ENCODE measurements at places on chromosomes 2 and 18.

DNA sequence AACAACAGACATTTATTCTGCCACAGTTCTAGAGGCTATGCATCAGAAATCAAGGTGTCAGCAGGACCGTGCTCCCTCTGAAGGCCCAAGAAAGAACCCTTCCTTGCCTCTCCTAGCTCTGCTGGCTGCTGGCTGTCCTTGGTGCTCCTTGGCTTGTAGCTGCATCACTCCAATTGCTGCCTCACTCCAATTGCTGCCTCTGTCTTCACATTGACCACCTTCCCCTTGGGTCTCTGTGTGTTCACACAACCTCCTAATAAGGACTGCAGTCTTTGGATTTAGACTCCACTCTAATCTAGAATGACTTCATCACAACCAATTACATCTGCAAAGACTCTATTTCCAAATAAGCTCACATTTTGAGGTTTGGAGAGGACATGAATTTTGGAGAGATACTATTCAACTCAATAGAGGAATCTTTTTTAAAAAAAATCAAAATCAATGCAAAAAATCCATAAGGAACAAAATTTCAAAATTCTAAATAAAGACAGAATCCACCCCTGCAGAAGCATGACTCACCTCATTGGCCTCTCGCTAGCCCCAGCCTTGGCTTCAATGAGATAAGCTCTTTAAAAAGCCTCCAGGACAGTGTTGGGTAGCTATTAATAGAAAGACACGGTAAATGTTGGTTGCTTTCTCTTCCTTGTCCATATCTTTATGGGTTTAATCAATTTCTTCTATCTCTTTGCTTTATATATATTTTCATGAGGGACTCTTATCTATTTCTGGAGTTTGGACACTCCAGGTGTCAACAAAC, 267.6 kb upstream of the MGAT5 start:
- DNase-seq = no peak

- no peak for DNase-seq
These were observed 999.8 kb upstream of the GYPC start for GRCh38 chr2:125656190-125656589.

GRCh38 chr2:64732146-64732545, 78.4 kb upstream of the SERTAD2 start:
- DNase-seq = no peak

DNA sequence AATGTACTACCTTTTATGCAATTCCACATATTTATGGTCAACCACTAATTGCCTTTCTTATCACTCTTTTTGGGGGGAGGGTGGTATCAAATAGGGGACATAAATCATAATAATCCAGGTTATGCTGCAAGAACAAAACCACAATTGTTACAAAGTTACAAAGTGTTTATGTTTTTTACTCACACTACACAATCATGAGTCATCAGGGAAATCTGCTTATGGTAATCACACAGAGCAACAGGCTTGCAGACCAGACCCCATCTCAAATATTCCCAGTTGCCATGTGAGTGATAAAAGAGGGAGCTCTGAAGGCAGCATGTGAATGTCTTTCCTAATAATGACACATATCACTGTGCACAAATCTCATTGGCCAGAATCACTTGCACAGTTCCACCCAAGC, 304.7 kb upstream of the TMEFF2 start:
- DNase-seq = no peak

- DNase-seq = no peak
These were observed 87.4 kb upstream of the KLF7 start for GRCh38 chr2:207252979-207253645.

GRCh38 chr2:219128396-219128795, 32.2 kb downstream of the NHEJ1 start:
- no peak for DNase-seq

- no peak for DNase-seq
These were observed 318.3 kb downstream of the MEIS1 start for GRCh38 chr2:66753257-66753656.

DNA sequence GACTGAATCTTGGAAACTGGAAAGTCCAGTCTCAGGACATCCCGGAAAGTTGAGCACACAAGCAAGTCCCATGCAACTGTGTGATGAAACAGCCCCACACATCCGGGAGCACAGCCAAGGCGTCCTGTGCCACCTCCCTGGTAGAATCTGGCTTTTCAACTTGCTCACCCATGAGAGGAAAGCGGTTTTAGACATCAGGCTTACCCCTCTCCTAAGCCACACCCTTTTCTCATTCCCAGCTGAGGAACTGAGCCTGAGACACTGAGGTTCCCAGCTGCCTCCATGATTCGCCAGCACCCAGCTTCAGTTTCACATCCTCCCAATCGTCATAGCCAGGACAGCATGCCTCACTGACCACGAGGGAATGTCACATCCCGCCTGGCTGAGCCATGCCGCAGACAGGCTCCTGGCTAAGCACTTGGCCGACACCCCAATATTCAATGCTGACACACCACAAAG, 60.3 kb downstream of the STEAP3 start:
- no peak for DNase-seq

DNA sequence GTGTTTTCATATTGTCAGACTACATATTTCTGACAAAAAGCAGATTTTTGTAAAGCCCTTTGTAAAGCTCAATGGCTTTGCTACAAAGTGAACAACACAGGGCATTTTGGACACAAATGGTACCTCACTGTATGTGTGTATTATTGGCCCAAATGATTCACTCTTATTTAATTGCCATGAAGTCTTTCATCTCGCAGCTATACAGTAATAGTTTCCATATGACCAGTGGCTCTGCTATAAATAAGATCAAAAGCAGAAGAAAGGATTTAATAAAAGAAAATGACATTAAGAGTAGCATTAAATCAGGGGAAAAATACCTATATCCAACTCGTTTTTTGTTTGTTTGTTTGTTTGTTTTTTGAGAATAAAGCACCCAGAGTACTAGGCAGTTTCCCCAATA, 284.0 kb upstream of the CCDC68 start:
- no peak for DNase-seq

DNA sequence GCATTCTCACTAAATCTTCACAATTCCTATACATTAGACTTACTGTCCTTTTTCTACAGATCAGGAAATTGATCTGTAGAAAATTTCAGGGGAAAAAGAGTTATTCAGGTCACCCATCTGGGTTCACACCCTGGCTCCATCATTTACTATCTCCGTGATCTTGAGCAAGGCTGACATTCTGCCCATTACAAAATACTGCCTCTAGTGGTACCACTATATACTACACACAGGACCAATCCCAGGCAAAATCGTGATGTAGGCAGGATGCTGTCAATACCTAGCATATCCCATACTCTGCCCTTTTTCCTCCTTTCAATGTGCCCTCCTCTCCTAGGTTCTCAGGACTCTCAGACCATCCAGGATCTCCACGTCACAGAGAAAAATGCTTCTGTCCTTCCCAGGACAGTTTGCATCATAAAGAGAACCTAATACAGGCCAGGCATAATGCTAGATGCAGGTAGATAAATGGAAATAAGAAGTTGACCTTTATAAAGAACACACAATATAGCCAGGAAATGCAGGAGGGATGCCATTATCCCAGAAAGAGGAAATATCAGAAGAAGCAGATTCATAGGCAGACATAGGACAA, 101.9 kb downstream of the CDH20 start:
- DNase-seq = no peak

DNA sequence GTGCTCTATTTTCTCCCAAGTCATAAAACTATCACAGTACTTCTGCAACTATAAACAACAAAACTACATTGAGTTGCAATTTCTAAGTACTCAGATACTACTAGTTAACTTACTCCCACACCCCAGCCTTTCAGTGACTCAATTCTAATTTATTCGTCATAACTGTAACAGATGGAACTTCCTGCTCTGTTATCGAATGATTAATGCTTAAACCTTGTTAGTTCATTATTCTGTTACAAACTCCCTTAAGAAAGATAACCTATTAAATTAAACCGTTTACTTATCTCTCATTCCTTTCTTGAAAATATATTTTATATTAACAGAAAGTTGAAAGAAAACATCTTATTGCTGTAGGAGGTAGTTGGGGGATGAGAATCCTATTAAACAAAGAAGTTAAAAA, 17.0 kb downstream of the TNFAIP6 start:
- no peak for DNase-seq

GRCh38 chr2:118527571-118527970, 319.9 kb downstream of the EN1 start:
- DNase-seq = no peak

DNA sequence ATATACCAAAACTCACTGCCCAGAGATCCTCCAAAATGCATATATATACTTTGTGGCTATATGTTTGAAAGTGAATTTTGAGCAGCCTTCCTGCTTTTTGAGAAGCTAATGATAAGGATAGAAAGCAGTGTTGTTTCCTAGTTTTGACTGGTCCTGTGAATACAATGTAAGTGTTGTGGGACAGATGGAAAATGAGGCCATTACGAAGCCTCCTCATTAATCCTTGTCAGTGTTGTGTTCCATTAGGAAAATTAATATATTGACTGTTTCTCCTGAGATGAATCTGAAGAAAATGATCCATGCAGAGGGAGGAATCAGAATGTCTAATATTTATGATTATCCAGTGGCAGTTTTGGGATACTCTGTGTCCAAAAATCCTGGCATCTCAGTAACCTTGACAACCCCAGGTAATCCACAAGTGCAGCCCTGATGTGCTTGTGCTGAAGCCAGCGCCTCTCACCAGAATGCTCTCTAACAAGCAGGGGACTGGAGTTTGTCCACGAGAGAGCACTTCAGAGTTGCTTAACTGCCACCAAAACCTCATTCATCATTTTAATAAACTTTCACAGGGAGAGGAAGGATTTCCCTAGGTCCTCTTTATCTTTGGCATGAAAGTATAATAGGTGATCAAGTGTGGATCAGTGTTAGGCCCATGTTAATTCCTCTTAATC, 418.6 kb downstream of the CMPK2 start:
- DNase-seq = no peak

- DNase-seq = no peak
These were observed 23.4 kb downstream of the BCL11A start for GRCh38 chr2:60529785-60530627.

Measured in GF-D8 (cell line).